ENCODE measurements at places on chromosomes 7 and 10.

- DNase-seq = no peak
These were observed 254.6 kb downstream of the TSPAN12 start for GRCh38 chr7:120603366-120603765.

DNA sequence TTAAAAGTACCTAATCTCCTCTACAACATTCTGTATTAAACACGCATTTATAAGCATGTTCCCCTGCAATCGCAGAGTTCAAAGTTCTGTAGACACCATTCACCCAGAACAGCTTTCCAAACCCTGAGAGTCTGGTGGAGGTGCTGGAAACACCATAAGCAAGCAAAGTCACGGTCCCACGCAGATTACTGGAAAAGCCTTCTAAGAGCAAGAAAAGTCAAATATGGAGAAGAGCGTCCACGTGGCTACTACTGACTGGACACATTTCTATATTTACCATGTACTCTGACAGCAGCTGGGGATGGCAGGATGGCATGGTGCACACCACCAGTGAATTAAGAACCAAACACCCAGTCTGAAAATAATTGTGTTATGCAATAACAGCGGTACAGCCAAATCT lies 97.7 kb downstream of the PARD3 start:
- DNase-seq = no peak

DNA sequence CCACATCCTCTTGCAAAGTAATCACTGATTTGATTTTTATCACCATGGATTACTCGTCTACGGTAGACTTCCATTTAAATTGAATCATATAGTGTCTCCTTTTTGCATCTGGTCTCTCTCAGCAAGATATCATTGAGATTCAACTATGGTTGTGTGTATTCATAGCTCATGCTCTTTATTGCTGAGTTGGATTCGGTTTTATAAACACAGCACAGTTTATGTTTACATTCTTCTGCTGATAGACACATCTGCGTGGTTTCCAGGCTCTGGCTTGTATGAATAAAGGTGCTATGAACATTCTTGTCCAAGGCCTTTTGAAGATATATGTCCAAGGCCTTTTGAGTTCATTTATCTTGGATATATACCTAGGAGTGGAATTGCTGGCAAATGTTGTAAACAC lies 356.5 kb upstream of the CELF2 start:
- DNase-seq = no peak

DNA sequence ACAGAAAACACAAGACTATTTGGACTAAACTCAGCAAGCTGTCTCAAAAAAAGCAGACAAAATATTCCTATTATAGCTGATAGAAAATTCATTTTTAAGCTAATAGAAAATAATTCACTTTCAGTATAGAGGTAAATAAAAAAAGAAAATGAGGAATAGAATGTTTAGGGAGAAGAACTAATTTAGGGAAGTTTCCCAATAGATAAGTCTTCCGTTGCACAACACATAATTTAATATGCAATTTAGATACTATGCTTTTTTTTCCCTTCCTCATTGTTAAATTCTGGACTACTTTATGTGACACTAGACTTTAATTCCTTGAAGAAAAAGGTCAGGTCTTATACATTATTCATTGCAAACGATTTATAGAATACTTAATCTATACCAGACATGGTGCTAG lies 10.3 kb downstream of the PNPLA8 start:
- no peak for DNase-seq

DNA sequence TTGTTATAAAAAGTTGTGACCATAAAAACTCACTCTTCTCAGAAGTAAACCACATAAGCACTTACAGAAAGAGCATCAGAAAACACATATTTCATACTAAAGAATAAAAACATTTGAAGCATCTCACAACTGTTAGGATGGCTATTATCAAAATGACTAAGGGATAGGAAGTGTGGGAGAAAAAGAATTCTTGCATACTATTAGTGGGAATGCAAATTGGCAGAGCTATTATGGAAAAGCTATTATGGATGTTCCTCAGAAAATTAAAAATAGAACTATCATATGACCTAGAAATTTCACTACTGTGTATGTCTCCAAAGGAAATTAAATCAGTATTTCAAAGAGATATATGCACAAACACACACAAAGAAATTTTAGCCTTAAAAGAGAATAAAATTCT lies 25.2 kb upstream of the POT1 start:
- DNase-seq = no peak

GRCh38 chr10:93894516-93895378 lies 969 bp downstream of the SLC35G1 start:
- no peak for DNase-seq

DNA sequence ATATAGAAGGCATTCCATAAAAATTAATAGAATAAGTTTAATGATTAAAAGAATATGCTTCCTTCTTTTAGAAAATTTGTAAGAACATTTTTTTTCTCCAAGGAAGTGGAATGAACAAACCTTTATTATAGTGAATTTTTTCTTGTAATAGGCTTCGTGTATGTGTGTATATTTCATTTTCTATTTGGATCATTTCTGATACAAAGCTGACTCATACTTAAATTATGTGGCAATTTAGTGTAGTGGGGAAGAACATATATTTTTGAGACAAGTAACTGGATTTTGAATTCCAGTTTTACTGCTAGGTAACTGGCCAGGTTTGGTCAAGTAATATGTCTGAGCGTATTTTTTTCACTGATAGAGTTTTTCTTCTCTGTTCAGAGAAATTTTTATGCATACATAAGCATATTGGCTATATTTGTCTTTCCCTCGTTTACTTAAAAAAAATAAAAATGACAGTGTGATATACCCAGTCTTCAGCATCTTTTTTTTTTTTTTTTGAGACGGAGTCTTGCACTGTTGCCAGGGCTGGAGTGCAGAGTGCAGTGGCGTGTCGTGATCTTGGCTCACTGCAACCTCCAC lies 50.8 kb downstream of the CDK13 start:
- no peak for DNase-seq

DNA sequence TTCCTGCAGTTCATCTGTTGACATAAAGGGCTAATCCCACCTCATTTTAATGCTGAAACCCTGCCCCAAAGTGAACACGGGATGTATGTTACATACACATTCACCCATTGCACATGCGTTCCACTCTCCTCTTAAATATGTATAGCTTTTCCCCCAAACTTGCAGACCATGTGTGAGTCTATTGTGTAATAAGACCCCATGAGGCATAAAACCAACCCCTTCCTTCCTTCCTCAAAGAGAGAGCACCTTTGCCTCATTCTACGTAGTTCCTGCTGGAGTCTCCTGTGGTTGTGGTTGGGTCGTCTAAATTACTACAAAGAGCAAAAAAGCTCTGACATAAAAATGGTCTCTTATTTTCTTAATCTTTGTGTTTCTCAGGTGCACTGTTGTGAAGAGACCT lies 345.7 kb upstream of the KLF6 start:
- DNase-seq = no peak

- DNase-seq = no peak
These were observed 268 bp upstream of the IGFBP3 start for GRCh38 chr7:45921381-45921698.

- DNase-seq = no peak
These were observed 4.8 kb upstream of the CAMK1D start for GRCh38 chr10:12344375-12345110.

GRCh38 chr10:17146892-17147291 lies 17.3 kb upstream of the CUBN start:
- no peak for DNase-seq
